Activated T-cell treated with anti-CD3 and anti-CD28 coated beads, Interleukin-2, amount 50 U/mL, for 4 hours (primary cell): ENCODE measurements at places on chromosomes 3 and 15. TPM values are rescaled to one million over a fixed set of nuclear protein-coding genes. Genes with fewer than 3 reads are reported as not detected.

Gene ACY1
- 58.1 TPM for total RNA-seq

Gene TERC
- total RNA-seq, result 29.0 TPM

Gene ISLR
- not detected for total RNA-seq

Gene KLHL24
- 7.6 TPM for total RNA-seq

Gene PARP6
- 62.9 TPM for total RNA-seq

Gene DYNC1LI1
- 53.1 TPM for total RNA-seq

GRCh38 chr3:195699860-195700259 lies 20.9 kb upstream of the MUC20 start:
- no peak for DNase-seq

DNA sequence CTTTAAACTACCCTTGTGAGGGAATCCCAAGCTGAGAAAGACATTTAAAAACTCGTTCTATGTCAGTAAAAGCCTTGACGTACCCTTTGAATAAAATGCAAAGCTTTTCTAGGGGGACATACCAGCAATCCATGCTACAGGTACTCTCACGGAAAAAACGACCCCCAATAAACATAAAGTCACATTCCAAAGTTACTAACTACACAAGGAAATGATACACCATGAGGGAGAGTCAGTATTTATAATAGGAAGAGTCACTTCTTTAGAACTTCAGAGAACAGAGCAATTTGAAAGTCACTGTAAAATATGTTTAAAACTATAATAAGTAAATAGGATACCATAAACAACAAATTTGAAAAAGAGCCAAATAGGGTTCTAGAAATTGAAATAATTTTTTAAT lies 63.2 kb downstream of the CFAP20DC start:
- DNase-seq, result no peak

GRCh38 chr3:47478022-47478421 lies 2.3 kb upstream of the SCAP start:
- no peak for DNase-seq

- DNase-seq, result no peak
These were observed 207.1 kb downstream of the PTPRG start for GRCh38 chr3:61768284-61769037.

DNA sequence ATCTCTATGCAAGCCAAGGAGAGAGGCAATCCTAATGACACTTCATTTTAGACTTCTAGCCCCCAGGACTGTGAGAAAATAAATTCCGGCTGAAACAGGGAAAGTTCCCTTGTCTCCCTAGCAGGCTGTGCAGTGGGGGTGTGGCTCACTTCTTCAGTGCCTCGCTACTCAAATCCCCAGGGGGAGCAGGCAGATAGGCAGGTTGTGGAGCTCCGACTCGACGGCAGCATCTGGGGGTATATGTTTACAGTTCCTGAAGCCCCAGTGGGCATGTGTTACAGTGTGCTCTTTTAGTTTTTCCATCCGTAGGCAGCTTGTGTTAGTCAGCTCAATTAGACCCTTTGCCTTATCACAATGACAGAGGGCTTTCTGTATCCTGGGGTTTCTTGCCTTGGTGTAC lies 836.5 kb downstream of the PDCD6IP start:
- DNase-seq, result no peak

- no peak for DNase-seq
These were observed 11.7 kb downstream of the SHOX2 start for GRCh38 chr3:158094235-158095110.

DNA sequence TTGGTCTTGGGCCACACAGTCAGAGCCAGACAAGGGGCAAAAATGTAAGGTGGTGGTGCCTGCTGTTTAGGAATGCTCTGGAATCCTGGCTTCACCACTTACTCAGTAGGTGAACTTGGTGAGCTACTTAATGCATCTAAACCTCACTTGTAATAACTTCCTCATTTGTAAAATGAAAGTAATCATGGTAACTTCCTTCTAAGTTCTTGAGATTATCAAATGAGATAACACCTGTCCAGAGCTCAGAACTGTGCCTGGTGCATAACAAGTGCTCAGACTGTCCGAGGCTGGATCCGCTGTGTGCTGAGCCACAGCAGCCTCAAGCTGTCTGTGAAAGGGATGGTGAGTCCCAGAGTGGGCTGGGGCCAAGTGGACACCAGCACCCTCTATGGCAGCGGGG lies 62.8 kb upstream of the KY start:
- DNase-seq, result no peak

GRCh38 chr15:43524254-43524845 lies 6.9 kb downstream of the MAP1A start:
- DNase-seq, result no peak

DNA sequence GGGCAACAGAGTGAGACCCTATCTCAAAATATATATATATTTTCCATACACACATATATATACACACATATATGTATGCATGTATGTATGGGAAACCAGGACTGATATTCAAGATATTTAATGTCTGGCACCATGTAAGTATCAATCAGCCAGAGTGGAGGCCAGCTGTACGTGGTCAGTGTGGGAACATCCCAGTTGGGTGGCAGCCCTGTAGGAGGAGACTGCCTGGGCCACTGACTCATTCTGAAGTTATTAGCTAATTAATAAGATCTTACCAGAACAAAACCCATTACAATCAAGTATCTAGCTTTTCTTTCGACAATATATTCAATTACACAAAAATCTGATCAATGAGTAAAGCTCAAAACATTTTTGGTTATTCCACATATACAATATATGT lies 85.1 kb upstream of the OCA2 start:
- DNase-seq, result no peak

GRCh38 chr3:123352134-123352554 lies 96.7 kb downstream of the ADCY5 start:
- no peak for DNase-seq

DNA sequence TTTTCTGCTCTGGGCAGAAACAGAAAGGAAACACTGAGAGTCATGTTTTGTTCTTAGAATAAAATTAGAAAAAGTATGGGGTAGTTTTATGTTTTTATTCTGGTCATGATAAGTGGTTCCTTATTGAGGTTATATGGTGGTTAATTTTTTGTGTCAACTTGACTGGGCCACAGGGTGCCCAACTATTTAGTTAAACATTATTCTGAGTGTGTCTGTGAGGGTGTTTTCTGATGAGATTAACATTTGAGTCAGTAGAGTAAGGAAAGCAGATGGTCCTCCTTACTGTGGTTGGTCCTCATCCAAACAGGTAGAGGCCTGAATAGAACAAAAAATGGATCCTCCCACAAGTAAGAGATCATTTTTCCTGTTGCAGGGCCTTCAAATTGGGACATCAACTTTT lies 98.9 kb downstream of the C3orf38 start:
- no peak for DNase-seq

GRCh38 chr3:31213869-31214486 lies 318.7 kb upstream of the STT3B start:
- DNase-seq, result no peak

DNA sequence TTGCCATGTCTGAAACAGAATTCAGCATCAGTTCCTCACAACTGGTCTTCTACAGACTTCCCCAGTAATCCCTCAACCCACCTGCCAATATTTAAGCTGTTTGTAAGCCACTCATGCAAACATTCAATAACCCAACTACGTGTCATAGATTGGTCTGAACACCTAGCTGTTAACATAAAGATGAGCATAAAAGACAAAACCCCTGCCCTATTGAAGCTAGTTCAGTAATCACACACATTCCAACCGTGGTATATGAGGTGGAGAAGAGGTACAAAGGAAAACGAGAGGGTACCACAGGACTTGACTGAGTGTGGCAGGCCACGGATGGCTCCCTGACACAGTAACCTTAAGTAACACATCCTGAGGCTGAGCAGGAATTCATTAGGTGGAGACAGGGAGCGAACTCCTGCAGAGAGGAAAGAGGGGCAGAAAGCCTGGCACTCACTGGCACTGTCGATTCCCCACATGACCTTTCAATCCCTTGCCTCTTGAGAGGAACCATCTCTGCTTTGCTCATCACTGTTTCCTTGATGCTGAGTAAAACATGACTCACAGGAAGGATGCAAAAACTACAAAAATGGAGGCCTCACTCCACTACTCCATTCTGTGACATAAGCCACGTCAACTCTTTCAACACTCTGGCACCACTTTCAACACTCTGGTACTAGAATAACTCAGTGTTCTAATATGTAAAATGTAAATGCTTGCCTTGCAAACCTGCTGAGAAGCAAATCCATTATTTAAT lies 31.3 kb downstream of the RPN1 start:
- DNase-seq, result no peak

- DNase-seq, result no peak
These were observed 25.5 kb upstream of the COL6A6 start for GRCh38 chr3:130491431-130491830.

- no peak for DNase-seq
These were observed 25.7 kb downstream of the CD47 start for GRCh38 chr3:108065096-108065495.

- DNase-seq, result no peak
These were observed 74.2 kb downstream of the GTF2E1 start for GRCh38 chr3:120816728-120817127.

GRCh38 chr3:192933779-192934460 lies 16.3 kb upstream of the MB21D2 start:
- DNase-seq, result no peak

DNA sequence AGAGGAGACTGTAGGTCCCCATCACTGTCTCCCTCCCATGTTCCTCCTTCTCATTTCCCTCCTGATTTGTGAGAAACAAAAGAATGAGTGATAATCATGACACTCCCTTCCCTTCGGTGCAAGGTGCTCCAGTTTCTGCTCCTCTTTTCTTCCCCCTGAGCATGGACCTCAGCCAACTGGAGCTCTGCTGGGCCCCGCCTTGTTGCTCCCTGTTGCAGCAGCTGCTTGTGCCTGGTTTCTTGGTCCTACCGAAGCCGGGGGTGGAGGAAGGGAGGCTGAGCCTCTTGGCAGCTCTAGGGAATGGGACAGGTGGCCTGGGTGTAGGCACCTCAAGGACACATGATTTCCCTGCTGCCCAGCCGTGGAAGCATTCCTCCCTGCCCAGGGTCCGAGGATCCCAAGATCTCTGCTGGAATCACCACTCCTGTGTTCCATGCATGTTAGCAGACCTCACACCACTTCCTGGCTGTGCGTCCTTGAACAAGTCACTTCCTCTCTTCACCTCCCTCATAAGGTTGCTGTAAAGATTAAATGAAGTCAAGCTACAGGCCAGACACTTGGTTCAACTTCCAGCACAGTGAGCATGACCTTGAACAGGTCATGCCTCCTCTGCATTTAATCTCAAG lies 131.6 kb upstream of the ABHD17C start:
- no peak for DNase-seq

GRCh38 chr3:128560768-128561167 lies 67.8 kb upstream of the GATA2 start:
- no peak for DNase-seq

DNA sequence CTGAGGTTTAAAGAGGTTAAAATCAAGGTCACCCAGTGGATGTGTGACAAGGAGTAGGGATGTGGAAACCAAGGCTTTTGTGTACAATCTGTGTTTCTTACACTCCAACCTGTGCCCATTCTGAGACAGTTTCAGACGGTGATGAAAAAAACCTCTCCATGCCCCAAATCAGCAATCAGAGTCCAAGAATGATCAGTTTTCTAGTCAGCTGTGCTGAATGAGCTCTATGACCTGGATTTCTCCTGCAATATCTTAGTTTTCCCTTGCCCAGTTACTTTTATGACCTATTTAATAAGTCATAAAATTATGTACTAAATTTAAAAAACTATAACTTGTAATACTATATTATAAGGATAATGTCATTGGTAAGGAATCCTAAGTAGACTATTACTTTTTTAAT lies 37.5 kb upstream of the CBLB start:
- DNase-seq, result no peak

DNA sequence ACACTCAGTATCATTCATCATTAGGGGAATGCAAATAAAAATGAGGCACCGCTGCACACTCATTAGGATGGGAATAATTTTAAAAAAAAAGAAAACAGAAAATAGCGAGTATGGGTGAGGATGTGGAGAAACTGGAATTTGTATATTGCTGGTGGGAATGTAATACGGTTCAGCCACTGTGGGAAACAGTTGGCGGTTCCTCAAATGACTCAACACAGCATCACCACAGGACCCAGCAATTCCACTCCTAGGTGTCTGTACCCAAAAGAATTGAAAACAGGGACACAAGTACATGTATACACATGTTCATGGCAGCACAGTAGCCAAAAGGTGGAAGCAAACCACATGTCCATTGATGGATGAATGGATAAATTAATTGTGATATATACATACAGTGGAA lies 35.2 kb upstream of the RFTN1 start:
- no peak for DNase-seq

DNA sequence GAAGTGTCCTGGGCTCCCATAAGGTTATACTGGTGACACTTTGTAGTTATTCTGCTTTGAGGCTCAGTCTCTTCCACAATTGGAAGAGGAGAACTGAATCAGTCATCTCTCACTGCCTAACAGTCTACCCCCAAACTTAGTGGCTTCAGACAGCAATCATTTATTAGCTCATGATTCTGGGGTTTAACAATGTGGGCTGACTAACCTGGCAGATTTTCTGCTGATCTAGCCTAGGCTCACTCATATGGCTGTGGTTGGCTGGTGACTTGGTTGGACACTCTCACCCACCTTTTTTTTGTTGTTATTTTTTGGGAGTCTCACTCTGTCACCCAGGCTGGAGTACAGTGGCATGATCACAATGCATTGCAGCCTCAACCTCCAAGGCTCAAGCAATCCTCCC lies 7.1 kb downstream of the GPD1L start:
- DNase-seq, result no peak

- no peak for DNase-seq
These were observed 140.1 kb upstream of the IL12A start for GRCh38 chr3:159848348-159849118.

DNA sequence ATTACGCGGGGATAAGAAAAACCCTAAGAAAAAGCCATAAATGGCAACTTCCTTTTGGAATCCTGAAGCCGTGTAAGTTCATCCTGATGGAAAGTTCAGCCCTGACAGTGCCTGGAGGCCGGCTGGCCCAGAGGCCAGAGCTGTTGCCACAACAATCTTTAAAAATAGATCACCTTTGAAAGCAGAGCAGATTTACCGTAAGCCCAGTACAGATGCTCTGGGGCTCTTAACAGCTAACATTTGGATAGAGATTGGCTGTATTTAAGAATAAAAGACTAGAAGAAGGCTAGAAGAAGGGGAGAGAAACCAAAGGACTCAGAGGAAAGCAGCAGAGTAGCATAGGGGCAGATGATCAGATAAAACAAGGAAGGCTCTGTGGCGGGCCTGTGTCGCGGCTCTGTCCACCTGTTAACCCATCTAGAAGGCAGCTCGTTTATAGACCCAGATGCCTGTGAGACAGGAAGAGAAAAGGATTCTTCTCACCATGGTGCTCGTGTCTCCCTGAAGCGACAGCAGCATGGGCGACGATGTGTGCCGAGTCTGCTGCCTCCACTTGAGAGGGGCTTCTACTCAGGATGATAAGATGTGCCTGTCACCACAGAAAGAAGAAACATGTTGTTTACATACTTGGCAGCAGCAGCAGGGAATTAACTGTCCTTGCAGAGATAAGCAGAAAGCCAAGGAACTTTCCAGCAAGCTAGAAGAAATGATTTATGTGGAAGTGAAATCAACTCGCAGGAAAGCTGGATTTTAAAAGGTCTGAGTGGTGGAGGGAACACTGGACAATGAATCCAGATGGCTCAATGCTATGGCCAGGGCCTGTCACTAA lies 69.9 kb downstream of the SYNM start:
- DNase-seq, result no peak

- no peak for DNase-seq
These were observed 55.3 kb downstream of the SLC28A2 start for GRCh38 chr15:45307230-45307924.

- DNase-seq, result no peak
These were observed 18.8 kb upstream of the DGKG start for GRCh38 chr3:186380622-186381380.
